Activated CD4-positive, alpha-beta T cell treated with anti-CD3 and anti-CD28 coated beads, Interleukin-2, amount 50 U/mL, for 4 hours (primary cell): ENCODE measurements at places on chromosomes 6 and 20.
A peak's percentile ranks its signal among the peaks of the same experiment; 100 is the strongest.

- DNase-seq = no peak
Measured at GRCh38 chr6:166105341-166106075, 62.1 kb downstream of the TBXT start.

- peak; percentile 29 for DNase-seq
Measured at GRCh38 chr6:158789115-158789917, 29.9 kb downstream of the EZR start.

GRCh38 chr6:56246541-56246880 is 869 bp downstream of the COL21A1 start:
- DNase-seq = no peak

GRCh38 chr20:50487397-50487796 is 22.8 kb upstream of the PTPN1 start:
- no peak for DNase-seq

- DNase-seq = no peak
Measured at GRCh38 chr20:10110151-10110550, 75.4 kb downstream of the ANKEF1 start.

DNA sequence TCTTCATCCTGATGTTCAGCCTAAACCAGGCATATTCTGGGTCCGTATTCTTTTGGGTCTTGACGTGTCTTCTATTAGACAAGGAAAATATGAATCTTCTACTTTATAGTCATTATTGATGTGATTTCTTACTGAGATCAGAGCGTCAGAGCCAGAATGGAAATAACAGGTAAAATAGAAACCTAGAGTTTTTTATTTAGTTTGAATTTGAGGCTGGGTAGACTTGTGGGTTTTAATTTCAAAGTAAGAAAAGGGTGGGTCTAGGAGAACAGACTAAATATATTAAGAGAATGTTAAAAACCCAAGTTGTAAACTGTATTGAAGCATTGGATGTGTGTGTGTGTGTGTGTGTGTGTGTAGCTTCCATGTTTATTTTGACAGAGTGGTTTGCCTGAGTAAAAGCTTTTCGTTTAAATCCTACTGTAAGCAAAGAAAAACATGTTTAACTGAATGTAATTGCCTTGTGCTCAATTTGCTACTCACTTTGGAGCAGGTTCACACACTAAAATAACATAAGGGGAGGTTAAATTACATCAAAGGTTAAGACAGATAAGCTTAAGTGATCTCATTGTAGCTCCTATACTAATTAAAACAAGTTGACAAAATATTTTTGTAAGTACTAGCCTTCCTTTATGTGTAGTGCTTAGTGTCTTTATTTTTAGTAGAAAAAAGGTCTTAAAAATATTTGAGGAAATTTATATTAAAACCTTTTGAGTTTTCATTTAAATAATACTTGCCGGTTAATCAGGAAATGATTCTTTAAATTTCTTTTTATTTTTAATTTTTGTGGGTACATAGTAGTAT is 17.4 kb downstream of the HECA start:
- no peak for DNase-seq

DNA sequence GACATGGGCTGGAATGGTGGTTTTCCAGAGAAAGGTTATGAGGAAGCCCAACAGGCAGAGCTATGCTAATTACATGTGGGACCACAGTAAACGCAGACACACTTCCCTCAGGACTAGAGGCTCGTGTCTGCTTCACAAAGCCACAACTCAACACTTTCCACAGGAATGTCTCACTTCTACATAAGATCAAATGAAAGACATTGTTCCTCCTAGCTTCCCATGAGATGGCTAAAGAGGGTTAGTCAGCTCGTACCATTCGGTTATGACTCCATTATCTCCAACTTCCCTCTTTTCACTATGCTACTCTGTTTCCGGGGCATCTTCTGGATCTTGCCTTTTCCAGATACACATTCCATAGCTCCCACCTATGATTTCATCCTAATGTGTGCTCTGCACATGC is 29.1 kb upstream of the ZC3H12D start:
- DNase-seq = no peak

DNA sequence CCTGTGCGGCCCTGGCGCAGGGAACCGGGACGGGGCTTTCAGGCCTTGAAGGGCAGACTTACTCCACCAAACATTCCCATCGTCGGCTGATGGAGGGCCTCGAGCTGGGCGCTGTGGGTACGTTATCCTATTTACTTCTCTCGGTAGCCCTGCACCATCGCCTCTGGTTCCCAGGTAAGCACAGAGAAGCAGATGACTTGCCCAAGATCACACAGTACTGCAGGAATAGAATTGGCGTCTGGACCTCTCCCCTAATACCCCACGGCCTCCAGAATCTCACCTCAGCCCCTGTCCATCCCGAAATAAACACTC is 46.4 kb downstream of the PDYN start:
- DNase-seq = no peak

DNA sequence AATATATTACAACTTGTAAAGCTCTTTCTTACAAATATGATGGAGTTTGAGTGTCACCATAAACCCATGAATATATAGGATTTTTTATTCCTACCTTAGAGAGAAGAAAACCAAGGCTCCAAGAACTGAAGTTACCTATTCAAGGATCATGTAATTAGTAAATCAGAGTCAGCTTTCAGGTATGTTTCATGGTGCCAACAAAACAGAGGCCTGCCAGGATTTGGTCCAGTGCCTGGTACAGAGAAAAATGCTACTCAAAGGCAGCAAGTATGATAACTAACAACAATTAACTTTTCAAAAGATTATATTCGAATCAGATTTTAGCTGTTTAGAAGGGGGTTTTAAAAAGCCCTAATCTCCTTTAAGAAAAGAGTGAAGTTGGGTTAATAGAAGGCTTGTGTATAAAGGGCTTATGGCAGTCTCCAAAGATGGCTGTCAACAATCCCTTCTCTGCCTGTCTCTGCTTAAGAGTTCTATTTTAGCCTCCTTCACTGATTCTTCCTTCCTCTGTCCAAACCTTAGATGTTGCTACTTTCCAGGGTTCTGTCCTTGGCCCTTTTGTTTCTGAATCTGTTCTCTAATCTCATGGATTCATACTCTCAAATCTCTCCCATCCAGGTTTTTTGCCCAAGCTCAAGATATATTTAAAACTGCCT is 7.8 kb downstream of the MAP3K7 start:
- no peak for DNase-seq

- DNase-seq = no peak
Measured at GRCh38 chr6:170435766-170436165, 117.3 kb downstream of the PSMB1 start.

GRCh38 chr20:57316795-57317201 is 12.8 kb upstream of the SPO11 start:
- no peak for DNase-seq

GRCh38 chr20:61662968-61663331 is 402.7 kb downstream of the TAF4 start:
- no peak for DNase-seq

DNA sequence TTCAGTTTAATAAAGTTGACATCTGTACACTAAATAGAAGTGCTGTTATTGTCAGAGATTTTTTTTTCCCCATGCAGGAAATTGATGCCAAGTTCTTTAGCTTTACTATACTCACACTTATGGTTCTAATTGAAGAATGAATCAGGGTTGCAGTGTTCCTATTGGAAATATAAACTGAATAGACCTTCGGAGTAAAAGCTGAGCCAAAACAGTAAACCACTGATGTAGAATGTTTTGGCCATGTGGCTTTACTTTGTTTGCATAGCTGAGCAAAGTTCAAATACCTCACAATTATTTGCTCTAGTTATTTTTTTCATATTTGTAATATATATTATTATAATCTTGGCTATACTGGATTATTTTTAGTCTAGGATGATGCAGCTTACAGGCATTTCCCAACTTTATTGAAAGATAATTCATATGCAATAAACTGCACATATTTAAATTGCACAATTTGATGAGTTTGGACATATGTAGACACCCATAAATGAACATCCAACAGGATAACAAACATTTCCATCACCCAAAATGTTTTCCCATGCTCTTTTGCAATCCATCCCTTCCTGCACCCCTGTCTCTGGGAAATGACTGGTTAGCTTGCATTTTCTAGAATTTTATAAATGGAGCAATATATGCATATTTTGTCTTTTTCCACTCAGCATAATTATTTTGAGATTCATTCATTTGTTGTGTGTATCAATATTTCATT is 105.8 kb upstream of the NOX3 start:
- no peak for DNase-seq

DNA sequence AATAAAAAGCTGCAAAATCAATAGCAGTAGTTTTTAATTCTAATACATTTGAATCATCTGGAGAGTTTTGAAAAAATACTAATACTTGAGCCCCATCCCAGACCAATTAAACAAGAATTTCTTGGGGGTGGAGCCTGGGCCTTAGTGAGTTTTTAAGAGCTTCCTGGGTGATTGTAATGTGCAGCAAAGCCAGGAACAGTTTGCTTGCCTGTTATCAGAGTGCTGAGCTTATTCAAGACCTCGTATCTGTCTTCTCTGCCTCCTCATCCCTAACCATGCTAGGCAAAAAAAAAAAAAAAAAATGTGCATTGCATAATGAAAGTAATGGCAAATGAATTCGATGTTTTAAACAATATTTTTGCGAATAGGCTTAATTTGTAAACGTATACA is 36.4 kb upstream of the MYB start:
- no peak for DNase-seq

- no peak for DNase-seq
Measured at GRCh38 chr20:19757487-19758132, 448 bp upstream of the RIN2 start.

DNA sequence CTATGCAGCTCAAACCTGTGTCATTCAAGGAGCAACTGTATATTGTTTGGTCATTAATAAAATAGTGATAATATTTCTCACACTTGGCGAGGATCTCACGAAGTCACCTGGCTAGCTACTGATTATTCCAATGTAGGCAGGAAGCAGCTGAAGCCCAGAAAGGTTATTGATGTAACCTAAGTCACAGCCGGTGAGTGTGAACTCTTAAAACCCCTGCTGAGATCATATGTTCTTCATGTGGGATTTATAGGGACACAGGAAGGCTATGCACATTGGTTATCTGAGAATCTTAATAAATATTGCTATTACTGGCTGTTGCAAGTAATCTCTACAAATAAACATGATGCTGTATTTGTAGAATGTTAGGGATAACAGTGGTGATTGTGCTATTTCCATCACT is 161.4 kb downstream of the TBC1D7 start:
- no peak for DNase-seq

- DNase-seq = no peak
Measured at GRCh38 chr6:125963817-125964216, 7.2 kb downstream of the HINT3 start.

DNA sequence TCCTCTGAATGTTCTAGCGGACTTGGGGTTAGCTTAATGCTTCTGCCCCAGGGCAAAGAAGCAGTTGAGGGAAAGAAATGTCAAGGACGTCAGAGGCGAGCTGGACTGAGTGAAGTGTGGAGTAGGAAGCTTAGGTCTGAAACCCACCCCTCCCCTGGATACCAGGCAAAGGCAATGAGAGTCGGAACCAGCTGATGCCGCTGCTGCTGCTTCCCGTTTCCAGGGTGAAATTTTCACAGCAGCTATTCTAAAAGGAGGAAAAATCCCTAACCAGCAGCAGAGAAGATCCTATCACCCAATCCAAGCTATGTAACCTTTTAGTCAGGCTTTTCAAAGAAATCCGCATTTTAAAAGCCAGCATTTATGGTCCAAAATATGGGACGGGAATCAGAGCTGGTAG is 564.3 kb downstream of the LMBRD1 start:
- DNase-seq = no peak

DNA sequence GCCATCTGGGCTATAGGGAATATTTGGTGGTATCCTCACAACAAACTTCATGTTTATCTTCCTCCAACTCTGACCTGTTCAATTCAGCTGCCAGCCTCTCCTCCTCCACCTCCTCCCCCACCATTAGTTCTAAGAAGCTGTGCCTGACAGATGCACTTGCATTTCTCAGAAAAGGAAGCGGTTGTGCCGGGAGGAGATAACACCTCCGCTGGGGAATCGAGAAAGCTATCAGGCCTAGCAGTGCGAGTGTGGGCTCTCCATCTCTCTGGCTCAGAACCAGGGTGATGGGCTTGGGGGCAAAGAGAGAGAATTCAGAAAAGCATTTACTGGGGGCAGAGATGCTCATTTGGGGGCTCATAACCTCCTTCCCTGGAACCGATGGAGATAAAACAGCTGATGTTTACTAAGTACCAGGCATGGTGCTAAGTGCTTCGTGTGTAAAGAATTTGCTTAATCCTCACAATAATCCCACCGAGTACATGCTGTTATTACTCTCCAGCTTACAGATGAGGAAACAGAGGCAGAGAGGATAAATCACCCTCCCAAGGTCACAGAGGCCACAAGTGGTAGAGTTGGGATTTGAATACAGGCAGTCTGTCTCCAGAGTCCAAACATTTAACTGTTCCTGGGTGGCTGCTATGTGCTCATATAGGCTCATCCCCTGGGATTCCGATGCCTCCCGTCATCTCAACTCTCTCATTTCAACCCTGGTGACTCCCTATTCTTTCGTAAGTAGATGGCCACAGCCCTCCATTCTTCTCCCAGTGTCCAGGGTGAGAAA is 38.3 kb downstream of the COX4I2 start:
- peak; percentile 66 for DNase-seq

- no peak for DNase-seq
Measured at GRCh38 chr6:113893866-113894265, 36.7 kb downstream of the MARCKS start.

DNA sequence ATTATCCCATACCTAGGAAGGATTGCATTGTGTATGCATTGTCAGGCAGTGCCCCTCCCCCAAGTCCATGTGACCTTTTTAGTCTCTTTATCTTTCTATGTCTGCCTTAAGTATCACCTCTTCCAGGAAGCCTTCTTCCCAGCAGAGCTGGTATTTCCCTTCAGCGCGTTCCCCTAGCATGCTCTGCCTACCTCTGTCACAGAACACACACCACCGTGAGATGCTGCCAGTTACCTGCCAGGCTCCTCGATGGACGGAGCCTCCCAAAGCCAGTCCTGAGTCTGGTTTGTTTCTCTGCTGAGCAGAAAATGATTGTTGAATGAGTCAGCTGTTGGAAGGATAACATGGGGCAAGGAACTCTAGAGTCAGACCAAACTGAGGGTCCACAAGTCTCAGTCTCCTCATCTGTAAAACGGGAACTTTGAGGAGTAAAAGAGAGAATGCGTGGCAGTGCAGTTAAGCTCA is 11.3 kb upstream of the ZNF335 start:
- DNase-seq = no peak

DNA sequence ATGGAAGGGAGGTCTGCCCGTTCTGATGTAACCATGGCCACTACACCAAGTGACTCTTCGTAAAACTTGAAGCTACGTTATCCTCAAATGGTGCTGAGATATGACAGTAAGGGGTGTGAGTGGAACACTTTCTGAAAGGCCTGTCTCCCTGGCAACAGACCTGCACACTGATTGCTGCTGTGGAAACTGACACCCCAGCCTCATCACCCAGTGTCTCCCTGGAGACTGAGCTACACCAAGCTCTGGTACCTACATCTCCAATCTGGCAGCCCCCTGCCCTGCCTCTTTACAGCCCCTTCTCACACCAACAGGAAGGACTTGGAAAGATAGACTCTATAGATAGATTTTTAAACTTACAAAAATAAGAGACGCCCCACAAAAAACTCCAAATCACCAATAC is 13.2 kb downstream of the PI16 start:
- DNase-seq = no peak

DNA sequence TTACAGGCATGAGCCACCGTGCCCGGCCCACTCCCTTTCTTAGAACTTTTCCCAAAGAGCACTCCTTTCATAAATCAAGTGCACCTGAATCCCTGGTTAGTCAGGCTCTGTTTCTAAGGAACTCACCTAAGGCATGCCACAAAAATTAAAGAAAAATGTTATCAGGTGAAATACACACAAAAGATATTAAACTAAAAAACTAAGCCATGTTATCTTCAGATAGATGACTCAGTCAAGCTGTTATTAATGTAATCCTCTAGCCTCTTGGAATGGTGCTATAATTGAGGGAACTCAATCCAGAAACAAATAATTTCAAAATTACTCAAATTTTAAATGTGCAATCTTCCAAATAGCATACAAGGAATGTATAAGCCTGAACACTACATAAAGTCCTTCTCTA is 83.0 kb downstream of the TENT5A start:
- no peak for DNase-seq
